ENCODE measurements at places on chromosomes 13 and 19.
A peak's percentile ranks its signal among the peaks of the same experiment; 100 is the strongest.

DNA sequence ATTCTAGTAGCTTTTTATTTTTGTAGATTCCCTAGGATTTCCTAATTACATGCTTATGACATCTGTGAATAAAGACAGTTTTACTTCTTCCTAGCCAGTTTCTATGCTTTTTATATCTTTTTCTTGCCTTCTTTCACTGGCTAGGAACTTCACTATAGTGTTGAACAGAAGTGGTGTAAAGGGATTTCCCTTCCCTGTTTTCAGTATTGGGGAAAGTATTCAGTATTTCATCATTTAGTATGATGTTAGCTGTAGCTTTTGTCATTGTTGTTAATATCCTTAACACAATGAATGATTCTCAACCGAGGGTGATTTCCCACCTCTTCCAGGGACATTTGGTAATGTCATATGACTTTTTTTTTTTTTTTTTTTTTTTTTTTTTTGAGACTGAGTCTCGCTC, 77.3 kb downstream of the SLC6A16 start:
- no peak for DNase-seq

DNA sequence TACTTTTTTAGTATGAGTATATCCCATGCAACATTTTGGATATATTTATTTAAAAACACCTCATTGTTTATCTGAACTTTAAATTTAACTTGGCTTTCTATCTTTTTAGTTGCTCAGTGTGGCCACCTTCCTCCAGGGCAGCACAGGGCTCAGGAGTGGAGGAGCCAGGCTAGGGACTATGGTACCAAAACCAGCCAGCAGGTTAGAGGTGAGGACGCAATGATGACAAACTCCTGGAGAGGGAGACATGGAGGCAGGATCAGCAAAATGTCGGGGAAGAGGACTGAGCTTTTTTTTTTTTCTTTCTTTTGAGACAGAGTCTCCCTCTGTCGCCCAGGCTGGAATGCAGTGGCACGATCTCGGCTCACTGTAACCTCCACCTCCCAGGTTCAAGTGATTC, 29.6 kb upstream of the CALM3 start:
- DNase-seq: no peak

DNA sequence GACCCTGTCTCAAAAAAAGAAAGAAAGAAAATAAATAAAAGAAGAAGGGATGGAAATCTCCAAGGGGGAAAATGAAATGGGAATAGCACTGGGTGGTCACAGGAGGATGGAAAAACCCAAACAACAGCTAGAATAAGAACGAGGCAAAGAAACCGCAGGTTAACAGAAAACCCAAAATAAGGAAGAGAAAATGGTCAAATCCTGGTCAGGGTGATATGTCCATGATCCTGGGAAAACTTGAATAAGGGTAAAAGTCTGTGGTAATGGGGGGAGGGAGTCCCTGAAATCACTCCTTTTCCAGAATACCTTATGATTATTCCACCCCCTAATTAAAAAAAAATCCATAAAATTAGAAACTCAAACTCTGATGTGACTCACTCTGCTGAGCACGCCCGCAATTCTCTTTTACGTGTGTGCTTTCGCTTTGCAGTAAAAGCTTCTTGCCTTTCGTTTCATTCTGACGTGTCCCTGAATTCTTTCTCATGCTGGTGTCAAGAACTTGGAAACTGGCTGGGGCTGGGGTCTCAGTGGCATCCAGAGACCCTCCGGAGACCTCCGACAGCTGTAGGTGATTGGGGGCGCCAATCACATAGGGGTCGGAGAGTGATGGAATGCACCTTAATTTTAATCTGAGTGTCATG, 4.3 kb upstream of the NAXD start:
- no peak for DNase-seq

- DNase-seq: no peak
Observed at GRCh38 chr19:39325778-39326665, 5.4 kb upstream of the LRFN1 start.

DNA sequence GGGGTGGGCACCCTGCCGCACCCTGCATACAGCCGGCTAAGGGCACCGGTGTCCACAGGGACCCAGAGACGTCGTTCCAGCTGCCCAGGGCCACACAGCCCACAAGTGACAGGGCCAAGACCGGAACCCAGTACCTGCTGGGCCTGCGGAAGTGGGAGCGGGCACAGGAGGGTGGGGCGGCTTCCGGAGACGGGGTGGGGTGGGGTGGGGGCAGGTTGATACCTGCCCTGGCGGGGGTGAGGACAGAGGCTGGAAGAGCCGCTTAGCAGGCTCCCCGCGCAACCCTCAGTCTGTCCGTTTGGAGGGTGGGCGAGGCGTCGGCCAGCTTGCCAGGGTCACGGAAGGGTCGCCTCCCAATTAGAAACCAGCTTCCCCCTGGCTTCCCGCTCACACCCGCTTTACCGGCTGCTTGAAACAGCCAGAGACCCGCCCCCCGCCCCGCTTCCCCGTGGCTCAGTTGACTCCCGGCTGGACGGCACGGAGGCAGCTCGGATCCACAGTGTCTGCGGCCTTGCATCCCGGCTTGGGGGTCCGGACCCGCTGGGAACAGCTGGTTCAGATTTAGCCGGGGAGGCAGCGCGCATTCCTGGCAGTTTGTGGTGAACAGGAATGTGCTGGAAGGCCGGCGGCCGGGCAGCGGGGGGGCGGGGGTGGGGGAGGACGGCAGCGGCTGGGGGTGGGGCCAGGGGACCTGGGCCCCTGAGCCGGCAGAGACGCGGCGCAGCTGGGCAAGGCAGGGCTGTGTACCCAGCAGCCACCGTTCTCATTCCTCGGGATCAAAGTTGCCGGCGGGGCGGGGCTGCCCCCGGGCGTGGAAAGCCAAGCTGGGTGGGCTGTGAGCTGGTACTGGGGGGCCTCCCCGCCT, 1.9 kb downstream of the CNN2 start:
- DNase-seq: peak; percentile 48

DNA sequence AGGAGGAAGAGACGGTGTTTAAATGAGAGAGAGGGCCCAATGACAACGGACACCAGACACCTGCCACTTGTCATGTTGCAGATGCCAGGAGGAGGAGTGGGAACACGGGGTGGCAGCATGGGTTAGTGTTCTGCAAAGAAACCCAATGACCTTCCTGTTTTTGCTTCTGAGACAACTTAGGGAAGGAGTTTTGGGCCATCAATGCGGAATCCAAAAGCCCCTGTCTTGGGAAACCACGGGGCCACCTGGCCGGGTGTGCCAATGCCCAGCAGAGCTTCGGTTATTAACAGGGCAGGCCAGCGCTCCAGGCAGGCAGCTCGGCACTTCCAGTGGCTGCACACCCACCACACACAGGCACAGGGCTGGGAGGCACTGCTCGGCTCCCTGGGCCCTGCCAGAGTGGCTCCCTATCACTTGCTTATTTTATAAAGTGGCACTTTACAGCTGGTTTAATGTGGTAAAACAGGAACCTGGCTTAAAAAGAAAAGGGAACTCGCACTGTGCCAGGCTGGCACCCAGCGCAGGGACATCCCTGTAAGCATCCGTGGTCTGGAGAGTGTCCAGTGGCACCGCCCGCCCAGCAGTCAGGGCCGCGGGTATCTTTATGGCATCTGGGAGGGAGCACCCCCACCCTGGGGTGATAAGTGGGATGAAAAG, 19.1 kb downstream of the ELL start:
- DNase-seq: no peak

- DNase-seq: no peak
Observed at GRCh38 chr19:31100206-31100590, 249.0 kb downstream of the TSHZ3 start.

GRCh38 chr13:69496981-69497380, 610.6 kb upstream of the ATXN8OS start:
- no peak for DNase-seq

GRCh38 chr13:49701491-49701890, 10.2 kb upstream of the EBPL start:
- no peak for DNase-seq

- no peak for DNase-seq
Observed at GRCh38 chr13:75324413-75324940, 157.5 kb downstream of the TBC1D4 start.

Data from stimulated activated CD4-positive, alpha-beta T cell treated with anti-CD3 and anti-CD28 coated beads, Interleukin-4, amount 100 ng/mL, for 4 hours (primary cell).